ENCODE measurements at places on chromosomes 16 and 17.

GRCh38 chr17:17847118-17847689 is 10.4 kb upstream of the SREBF1 start:
- no peak for DNase-seq

- no peak for DNase-seq
These were observed 412.1 kb downstream of the RBFOX1 start for GRCh38 chr16:7744546-7745264.

DNA sequence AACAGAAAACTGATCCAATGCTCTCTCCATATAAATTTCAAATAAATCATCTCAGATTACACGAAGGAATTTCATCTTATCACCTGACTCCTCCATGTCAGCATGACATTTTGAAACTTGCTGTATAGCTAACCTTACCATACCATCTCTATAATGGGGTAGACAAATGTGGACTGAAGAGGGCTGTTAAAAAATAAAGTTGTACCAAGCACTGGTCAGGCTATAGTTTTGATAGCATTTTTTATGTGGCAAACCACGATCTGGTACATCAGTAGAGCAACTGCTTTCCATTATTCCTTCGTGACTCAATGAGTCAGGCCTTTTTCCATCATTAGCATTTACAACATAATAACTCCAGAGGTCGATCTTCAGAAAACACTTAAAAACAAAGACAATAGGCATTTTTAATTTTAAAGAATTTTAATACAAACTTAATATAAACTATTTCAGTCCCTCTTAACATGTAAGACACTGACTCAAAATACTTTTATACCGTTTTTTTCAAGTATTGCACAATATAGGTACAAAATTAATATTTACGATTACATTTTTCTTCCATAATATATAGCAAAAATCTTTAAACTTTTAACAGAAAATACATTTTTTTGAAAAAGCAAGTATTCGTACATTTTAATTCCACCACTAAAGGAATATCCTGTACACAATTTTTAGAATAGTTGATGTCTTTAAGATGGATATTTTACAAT is 4.2 kb downstream of the TOB1 start:
- DNase-seq, result no peak

DNA sequence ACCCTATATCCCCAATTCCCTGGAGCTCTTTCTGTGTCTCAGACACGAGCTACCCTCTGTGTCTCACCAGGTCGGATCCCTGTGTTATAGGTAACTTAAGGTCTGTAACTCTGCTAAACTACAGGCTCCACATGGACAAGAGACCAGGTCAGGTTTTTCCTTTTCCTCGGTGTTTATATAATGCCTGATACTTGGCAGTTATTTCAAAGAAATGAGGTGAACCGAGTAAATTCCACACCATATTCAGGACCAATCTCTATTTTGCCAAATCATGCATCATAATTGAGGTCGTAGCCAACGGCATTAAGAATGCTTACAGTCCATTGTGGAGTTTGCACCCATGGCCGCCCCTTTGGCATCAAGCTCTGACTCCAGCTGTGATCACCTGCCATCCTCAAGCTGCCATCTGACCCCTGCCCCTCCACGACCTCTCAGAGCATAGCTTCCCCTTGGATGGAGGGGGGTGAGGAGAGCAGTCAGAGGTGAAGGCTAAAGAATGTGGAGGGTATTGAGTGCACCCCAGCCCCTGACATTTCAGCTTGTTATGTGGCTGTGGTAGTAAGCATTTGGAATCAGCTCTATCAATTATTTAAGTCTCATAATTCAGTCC is 434.7 kb upstream of the RBFOX1 start:
- DNase-seq, result no peak

DNA sequence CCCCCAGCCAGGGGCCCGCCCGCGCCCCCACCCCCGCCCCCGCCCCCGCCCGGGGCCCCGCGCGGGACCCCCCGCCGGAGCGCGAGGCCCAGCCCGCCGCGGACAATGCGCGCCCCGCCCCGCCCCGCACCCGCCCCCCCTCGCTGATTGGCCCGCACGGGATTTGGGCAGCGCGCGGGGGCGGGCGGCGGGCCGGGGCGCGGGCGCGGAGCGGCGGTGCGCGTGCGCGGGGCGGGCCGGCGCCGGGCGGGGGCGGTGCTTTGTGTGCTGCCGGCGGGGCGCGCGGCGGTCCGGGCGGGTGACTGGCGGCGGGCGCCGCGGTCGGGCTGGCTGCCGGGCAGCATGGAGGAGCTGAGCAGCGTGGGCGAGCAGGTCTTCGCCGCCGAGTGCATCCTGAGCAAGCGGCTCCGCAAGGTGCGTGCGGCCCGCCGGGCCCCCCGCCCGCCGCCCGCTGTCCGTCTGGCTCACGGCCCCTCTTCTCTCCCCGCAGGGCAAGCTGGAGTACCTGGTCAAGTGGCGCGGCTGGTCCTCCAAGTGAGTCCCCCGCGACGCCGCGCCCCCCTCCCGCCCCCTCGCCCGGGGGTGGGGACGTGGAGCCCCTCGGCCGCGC is at the start of gene CBX2:
CBX2 (plus strand) TSS at position 255 of the 610 bp plus-strand sequence; CDS start at position 343, 88 bp downstream.
- DNase-seq, result peak; percentile 67

- DNase-seq, result no peak
These were observed 12.0 kb downstream of the CA7 start for GRCh38 chr16:66856184-66856730.

GRCh38 chr17:75854881-75855309 is 240 bp downstream of the WBP2 start:
- DNase-seq, result no peak

DNA sequence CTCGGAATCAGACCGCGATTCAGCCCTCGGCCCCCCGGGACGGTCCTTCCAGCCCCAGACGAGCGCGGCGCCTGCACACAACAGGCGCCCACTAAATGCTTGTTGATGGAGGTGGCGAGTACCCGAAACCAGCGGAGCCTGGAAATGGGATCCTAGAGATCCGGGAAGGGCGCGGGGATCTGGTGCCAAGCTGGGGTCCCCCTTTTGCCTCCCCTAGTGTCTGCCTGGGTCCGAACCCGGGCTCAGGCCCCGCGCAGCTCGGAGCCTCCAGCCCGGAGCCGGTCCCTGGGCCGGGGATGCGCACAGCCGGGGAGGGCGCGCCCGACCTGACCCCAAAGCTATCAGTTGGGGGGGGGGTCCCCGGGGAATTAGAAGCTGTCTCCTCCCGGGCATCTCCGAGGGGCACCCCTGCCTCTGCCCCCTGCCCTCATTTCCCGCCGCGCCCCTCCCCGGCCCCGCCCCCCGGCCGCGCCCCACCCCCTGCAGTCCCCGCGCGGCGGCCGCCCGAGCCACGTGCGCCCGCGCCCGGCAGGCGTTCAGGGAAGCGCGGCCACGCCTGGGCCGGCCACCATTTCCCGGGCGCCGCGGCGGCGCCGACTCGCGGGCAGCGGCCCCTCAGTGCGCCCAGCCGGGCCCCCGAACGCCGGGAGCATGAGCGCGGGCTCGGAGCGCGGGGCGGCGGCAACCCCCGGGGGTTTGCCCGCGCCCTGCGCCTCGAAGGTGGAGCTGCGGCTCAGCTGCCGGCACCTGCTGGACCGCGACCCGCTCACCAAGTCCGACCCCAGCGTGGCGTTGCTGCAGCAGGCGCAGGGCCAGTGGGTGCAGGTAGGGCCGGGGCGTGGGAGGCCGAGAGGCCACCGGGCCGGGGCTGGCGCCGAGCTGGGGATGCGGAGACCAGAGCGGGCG is at the start of gene CPNE7:
CPNE7 (plus strand) TSS at position 512 of the 906 bp plus-strand sequence; CDS start at position 652, 140 bp downstream.
- DNase-seq, result no peak

- DNase-seq, result no peak
These were observed 3.0 kb upstream of the SLFN5 start for GRCh38 chr17:35239823-35240222.

All from memory B cell (primary cell).